Brain microvascular endothelial cell (primary cell): ENCODE measurements at places on chromosomes 3 and 15.

- no peak for DNase-seq
These were observed 57.3 kb upstream of the DLG1 start for GRCh38 chr3:197355713-197356112.

GRCh38 chr3:39917065-39917773 is 107.8 kb downstream of the MYRIP start:
- DNase-seq = no peak

DNA sequence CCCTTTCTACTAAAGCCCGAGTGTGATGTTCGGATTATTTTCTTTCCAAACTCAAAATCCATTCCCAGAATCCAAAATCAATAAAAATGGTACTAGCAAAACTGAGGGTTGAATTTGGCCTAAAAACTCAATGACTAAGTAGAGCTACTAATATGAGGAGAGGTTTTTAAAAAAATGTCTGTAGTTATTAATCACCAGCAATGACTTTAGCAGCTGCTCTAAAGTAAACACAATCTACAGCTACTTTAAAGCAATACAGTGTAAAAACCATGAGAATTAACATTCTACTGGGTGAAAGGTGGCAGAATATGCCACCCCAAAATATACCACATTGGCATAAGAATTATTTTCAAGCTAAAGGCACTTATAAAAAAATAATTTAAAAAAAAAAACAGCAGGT is 23.5 kb downstream of the FHIT start:
- DNase-seq = no peak

- DNase-seq = no peak
These were observed 681.4 kb downstream of the MCTP2 start for GRCh38 chr15:94912760-94913159.

- DNase-seq = no peak
These were observed 108.3 kb downstream of the TOP2B start for GRCh38 chr3:25556447-25556846.

- DNase-seq = no peak
These were observed 266.7 kb downstream of the SLCO3A1 start for GRCh38 chr15:92120094-92120795.

DNA sequence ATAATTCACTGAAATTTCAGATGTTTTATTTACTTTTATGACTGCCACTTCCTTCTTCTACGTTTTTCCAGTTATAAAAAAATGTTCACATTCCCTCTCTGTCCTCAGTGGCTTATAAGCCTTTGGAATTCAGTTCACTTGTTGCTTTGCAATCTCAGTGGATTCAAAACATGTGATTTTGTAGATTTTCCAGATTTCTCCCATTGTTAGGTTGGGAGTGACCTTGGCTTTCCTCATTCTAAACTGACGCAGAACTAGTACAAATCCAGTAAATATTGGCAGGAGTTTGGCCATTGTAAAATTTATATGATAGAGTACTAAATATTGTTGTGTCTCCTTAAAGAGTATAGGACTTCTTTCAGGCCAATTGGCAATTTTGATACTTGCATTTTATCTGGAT is 812.3 kb upstream of the ROBO1 start:
- DNase-seq = no peak

DNA sequence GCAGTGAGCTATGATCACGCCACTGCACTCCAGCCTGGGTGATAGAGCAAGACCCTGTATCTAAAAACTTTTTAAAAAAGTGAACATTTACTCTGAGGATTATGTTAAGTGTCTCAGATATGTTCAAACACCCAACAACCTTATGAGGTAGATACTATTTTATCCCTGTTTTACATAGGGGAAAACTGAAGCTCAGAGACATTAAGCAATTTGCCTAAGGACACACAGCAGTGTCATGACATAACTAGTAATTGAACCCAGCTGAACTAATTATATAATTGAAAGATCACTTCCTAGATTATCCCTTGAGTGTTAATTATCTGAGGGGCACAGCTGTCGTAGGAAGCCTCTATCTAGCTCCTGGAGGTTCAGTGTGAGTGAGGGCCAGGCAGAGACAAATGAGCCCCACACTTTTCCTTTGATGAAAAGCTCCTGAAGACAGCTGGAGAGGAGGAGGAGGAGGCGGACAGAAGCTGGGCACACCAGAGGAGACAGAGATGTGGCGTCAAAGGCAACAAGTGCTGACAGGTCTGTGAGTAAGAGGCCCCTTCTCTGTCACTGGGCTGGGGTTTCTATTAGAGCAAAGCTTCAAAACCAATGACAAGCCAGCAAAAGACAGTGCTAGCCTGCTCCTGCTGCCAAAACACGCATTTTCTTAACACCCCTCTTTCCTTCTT is 20.5 kb downstream of the TRH start:
- DNase-seq = no peak

DNA sequence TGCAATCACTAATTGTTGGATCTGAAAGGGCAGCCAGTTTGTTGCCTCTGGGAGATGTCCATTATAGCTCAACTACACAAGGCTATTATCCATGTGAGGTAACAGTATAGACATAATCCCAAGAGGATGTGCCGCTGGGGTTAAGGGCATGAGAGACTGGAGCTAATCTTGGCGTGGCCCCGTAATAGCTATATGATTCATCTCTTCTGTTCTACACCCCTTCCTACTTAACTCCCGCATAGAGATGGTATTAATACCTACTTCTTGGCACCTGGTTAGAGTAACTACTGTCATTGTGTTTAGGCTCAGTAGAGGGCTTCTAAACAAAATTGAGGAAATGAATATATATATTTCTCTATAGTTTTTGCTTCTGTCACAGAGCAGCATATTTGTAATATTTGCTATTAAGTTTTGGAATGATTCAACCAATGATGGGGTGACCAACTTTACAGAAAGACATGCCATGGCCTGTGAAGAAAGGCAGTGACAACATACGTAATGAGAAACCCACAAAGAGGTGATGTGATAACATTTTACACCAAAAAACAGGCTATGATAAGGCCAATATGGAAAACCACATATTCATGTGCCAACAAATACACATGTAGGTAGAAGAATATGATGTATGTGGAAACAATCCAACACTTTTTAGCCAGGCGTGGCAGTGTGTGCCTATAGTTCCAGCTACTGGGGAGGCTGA is 76.8 kb upstream of the DPH6 start:
- no peak for DNase-seq

DNA sequence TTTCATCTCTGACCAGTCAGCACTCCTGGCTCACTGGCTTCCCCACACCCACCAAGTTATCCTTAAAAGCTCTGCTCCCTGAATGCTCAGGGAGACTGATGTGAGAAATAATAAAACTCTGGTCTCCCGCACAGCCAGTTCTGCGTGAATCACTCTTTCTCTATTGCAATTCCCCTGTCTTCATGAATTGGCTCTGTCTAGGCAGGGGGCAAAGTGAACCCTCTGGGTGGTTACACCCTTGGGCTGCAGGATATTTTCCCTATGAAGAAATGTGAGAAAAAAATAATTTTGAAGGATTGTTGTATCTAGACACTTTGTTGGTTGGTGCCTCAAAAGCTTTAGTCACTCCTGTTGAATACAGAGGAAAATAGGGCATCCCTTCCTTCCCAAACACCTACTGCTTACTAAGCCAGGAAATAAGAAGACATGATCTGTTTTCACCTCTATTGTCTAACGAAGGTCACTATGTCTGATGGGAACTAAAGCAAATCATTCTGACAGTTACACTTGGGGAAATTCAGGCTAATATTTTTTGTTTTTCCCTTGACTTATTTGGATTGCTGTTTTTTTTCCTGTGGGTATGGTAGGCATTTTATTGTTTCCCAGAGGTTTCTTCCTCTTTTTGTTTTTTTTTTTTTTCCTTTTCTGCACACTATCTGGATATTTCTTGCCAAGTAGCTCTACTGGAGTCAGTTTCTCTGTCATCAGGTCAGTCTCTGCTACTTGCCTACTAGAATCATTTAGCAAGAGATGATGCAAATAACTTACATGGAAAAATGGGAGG is 15.3 kb upstream of the TNFSF10 start:
- no peak for DNase-seq

GRCh38 chr3:51620543-51620942 is 50.5 kb upstream of the TEX264 start:
- peak; percentile 16 for DNase-seq

DNA sequence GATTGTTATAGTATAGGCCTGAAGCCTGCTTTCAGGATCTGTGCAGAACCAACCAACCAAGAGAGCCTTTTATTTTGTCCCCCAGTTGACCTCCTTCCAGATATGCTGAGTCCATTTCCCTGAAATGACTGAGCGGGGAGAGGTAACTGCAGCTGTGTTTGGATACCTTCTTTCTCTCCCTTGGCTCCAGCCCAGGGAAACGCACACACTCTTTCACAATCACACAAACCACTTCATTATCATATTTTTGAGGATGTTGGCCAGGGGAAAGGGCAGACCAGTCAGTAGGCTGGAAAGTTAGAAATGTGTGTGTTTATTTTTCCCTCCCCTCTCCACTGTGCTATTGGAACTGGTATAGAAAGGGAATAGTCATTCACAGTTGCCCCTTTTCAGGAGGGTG is 417.7 kb upstream of the TBL1XR1 start:
- DNase-seq = peak; percentile 96

GRCh38 chr3:28726840-28727239 is 378.2 kb upstream of the AZI2 start:
- DNase-seq = peak; percentile 51
